A549 treated with RU486 at 1 μM for 4 hours (cell line): ENCODE measurements at places on chromosomes 12 and 14. TPM values are rescaled to one million over a fixed set of nuclear protein-coding genes. Genes with fewer than 3 reads are reported as not detected.

KRT79 gene
- total RNA-seq, result 0.21 TPM in 2 of 5 replicates, not detected in the others

CCER1 gene
- total RNA-seq, result not detected in 5 replicates

ANHX gene
- total RNA-seq, result not detected in 5 replicates

KLRC4 gene
- total RNA-seq, result not detected in 5 replicates

AACS gene
- total RNA-seq, result 15.8 to 19.2 TPM (median 16.4 TPM) in 5 replicates

SVOP gene
- total RNA-seq, result not detected in 5 replicates

TAS2R50 gene
- total RNA-seq, result not detected in 5 replicates

CMA1 gene
- total RNA-seq, result not detected in 5 replicates

BICDL1 gene
- total RNA-seq, result 2.3 to 4.5 TPM (median 4.1 TPM) in 5 replicates

MSI1 gene
- total RNA-seq, result 0.59 to 1.6 TPM (median 1.4 TPM) in 5 replicates

PTGER2 gene
- 1.2 to 2.2 TPM (median 1.8 TPM) in 5 replicates for total RNA-seq

ADAMTS20 gene
- total RNA-seq, result not detected in 5 replicates
